ENCODE measurements at places on chromosomes 2 and 18.

DNA sequence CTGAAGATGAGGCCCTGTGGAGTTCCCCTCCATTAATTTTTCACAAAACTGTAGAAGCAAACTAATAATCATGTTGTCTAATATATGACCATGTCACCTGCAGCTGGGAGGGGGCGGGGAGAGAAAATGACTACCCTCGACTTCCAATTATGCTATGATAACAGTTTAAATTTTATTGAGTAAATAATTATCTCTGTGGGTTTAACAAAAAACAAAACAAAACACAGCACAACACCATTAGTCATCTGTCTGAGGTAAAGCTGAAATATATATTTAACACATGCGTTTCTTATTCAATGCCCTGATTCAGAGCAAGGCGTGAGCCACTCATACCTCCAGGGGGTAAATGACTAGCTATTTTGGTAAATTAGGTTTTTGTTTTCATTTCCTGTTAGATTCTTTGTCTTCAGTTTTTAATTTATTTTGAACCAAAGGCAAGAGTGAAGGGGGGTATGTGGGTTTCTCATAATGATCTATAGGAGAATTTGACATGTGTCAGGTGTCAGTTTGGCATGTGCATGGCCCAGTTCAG, 77.4 kb upstream of the ZCCHC2 start:
- no peak for DNase-seq

DNA sequence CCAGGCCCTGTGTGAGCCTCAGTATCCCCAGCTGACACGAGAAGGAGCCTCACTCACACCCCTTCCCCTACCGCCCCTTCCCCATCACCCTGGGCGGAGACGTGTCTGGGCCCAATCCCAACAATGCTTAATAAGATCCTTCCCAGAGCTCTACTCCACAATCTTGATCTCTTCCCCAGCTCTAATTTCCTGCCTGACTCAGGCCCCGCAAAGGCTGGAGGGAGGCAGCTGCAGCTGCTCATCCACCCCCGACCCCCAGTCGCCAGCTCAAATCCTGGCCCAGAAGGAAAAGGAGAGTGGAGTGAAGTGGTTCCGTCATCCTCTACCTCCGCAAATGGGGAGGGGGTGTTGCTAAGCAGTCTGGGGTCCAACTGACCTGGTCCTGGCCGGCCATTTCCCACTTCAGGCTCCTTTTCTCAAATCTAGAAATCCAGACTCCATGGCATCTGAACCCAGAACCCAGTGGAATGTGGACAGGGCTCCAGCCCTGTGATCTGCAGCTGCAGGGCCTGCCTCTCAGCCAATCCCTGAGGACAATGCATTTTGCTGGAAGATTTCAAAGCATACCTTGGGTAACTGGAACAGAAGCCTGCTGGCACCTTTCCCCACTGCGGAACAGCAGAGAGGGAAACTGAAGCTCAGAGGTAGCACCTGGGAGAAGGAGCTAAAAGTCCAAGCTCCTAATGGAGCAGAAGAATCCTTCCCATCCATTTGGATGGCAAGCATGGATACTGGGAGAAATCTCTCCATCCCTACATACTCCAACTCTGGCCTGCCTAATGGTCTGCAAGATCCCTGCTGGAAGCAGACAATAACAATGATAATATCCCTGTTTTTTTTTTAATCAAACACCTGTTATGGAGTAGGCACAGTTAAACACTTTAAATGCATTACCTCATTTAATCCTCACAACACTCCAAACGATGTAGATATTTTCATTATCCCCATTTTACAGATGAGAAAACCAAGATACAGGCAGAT, 5.6 kb upstream of the TNS1 start:
- no peak for DNase-seq

GRCh38 chr2:98509542-98510321, 65.1 kb downstream of the INPP4A start:
- DNase-seq: no peak

- DNase-seq: no peak
Measured at GRCh38 chr2:231276987-231277386, 78.6 kb downstream of the ARMC9 start.

DNA sequence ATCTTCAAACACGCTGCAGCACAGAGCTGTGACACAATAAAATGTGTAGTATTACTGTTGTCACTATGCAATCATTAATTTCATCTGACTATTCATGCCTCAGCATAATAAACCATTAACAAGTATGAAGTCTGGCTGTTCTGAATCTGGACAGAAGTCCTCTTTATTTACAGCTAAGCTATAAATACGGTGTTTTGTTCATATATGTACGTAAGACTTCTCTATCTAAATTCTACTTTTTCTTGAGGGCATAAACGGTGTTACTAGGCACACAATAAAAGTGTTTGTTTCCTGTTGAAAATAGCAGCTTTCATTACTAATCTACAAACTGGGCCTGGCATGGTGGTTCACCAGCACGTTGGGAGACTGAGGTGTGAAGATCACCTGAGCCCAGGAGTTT, 443.8 kb downstream of the NCKAP5 start:
- DNase-seq: no peak

- DNase-seq: no peak
Measured at GRCh38 chr2:241680827-241681599, 5.6 kb downstream of the DTYMK start.

DNA sequence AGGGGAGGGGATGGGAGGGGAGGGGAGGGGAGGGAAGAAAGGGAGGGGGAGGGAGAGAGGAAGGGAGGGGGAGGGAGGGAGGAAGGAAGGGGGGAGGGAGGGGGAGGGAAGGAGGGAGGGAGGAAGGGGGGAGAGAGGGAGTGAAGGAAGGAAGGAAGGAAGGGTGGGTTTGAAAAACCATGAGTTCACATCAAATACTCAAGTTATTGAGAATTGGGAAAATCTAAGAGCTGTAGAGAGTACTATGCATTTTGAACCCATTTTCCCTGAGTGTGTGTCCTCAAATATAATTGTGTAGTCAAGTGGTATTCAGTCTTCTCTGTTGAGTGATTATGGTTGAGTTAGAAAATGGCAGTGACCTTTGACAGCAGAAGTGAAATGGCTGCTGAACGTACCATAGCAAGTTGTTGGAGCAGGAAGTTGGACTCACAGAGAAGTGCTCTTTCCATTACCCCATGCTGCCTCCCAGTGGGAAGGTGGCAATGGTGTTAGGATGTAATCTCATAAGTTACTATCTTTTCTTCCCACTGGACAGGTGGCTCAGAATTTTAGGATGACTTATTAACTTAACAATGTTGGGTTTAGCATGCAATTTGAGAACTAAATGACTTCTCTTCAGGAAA, 214.6 kb downstream of the SETBP1 start:
- DNase-seq: peak; percentile 28

DNA sequence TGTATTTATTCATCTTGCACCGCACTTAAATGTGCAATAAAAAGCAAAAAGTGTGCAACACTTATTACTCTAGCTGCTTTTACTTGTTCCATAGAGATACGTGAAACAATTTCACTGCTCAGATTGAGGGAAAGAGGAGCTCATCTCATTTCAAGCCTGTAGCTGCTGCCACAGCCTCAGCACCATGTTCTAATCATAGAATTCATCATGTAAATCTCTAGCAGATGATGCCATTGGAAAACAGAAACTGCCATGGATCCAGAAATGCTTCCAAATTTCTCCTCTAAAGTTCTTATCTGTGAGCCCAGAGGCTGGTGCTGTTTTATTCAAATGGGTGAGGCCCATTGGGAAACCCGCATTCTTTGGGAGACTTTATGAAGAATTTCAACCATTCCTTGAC, 2.0 kb downstream of the CDC42EP3 start:
- no peak for DNase-seq

- DNase-seq: no peak
Measured at GRCh38 chr2:23534771-23535170, 149.8 kb downstream of the KLHL29 start.

DNA sequence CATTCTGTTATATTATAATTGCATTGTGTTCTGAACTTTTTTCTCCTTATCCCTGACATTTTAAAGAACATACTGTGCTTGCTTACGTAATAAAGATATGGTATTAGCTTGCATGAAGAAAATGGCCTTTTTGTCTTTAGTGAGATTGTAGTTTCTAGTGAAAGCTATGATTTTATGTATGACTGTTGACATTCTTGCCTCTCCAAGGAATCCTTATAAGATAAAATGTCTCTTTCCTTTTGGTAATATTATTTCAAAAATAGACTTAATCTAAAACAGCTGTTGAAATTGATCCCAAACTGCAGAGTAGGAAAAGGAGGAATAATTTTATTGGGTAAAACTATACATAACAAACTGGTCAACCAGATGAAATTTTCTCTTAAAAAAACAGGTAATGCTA, 40.8 kb upstream of the CCDC102B start:
- no peak for DNase-seq

DNA sequence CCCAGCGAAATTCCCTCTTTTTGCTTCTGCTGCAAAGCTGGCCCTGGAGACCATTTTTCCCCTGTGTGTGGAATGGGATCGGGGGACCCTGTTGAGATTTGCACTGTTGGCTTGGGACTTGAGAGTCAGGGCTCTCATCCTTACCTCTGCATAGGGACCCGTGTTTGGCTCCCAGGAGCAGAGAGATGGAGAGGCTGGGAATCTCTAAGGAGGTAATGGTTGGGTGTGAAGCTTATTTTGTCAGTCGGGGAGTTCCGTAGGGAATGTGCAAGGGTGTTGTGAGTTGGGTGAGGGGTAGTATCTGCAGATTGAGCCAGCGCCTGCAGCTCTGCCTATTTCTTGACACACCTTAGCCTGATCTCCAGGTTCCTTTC, 4.5 kb downstream of the GATA6 start:
- no peak for DNase-seq

DNA sequence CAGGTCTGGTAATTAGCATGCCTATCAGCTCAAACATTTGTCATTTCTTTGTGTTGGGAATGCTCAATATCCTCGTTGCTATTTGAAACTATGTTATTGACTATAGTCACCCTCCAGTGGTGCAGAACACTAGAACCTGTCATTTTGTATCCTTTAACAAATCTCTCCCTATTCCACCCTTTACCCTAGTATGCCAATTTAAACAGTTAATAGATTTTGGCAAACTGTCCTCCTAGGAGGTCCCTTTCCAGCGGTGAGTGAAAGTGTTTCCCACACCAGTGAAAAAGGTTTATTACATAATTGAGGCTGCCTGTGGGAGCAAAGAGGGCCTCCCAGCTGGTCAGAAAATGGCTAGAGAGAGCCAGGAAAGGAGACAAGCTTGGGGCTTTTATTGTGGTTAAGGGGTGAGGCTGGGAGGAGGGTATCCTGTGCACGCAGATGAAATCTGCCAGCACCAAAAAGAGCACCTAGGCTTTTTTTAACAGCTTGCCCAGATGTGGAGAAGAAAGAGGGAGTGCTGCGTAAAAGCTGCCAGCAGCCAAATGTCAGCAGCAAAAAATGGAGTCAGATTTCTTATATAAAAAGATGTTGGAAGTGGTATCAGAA, 1.8 kb upstream of the DRC1 start:
- DNase-seq: no peak

- no peak for DNase-seq
Measured at GRCh38 chr2:72915907-72916742, 1.2 kb upstream of the EMX1 start.

GRCh38 chr2:108978709-108979111, 10.3 kb downstream of the EDAR start:
- no peak for DNase-seq

DNA sequence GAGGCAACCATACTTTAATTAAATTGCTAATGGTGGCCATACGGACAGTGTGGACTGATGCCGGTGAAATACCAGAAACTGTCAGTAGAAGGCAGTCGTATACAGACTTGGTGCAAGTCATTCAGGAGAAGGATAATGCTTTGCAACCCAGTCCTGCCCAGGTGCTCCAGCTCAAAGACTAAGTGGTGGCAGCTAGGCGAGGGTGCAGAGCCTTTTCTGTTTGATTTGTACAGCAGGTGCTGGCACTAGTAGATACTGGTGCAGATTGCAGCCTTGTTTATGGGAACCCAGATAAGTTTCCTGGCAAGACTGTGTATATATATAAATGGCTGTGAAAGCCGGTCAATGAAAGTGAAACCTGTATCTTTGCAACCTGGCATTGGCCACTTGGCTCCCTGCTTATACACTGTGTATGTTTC, 208.3 kb upstream of the SYT4 start:
- DNase-seq: no peak

DNA sequence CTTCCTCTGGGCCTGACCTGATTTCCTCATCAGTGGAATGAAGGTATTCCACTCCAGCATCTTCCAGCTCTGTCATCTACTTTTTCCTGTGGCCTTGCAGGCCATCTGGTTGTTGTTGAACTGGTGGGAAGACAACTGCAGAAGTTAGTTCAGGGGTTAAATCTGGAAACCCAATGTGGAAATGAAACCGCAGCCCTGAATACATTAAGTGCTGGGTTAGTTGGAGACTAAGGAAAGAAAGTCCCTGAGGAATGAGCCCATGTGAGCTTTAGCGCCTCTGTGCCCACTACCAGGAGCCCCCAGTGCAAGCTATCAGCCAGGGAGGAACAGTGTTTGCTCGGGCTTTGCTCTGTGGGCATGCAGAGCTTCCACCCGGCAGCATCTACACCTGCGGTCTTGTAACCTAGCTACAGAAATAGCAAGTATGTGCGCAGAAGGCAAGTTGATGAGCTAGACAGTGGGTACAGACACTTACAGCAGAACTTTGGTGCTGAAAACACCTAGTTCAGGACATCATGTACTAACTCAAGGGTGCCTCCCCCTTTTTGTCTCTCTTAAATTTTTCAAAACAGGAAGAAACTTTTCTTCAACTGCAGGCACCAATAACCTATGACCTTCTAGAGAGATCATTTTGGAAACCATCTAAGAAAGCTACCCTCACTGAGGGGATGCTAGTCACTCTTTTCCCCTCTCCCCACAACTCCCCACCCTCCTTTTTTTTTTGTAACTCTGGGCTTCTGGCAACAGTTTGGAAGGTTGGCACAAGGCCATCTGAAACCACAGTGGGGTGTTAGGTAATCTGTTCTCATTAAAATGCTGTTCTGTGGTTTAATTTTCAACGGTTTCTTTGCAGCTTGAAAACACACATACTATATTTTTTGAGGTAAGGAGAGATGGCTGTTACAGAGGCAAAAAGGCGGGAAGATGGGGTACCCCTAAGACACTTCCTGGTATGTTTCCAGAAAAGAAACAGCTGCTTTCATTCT, 18.3 kb upstream of the CXCR4 start:
- no peak for DNase-seq

- DNase-seq: no peak
Measured at GRCh38 chr2:68912732-68913131, 40.0 kb downstream of the GKN2 start.

GRCh38 chr2:37871456-37872191, 53.5 kb upstream of the RMDN2 start:
- no peak for DNase-seq

DNA sequence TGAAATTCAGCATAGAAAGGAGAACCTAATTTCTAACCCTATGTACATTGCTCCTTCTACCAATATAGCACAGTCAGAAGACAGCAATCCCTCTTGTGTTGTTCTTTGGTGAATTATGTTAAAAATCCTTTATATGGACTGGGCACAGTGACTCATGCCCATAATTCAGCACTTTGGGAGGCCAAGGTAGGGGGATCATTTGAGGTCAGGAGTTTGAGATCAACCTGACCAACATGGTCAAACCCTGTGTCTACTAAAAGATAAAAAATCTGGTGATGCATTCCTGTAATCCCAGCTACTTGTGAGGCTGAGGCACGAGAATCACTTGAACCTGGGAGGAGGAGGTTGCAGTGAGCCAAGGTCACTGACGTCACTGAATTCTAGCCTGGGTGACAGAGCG, 195.6 kb downstream of the TMX3 start:
- no peak for DNase-seq
